AG20443 (cell line): ENCODE measurements at places on chromosomes 6 and 20.

- no peak for DNase-seq
Measured at GRCh38 chr6:111072801-111073360, 14.4 kb upstream of the SLC16A10 start.

DNA sequence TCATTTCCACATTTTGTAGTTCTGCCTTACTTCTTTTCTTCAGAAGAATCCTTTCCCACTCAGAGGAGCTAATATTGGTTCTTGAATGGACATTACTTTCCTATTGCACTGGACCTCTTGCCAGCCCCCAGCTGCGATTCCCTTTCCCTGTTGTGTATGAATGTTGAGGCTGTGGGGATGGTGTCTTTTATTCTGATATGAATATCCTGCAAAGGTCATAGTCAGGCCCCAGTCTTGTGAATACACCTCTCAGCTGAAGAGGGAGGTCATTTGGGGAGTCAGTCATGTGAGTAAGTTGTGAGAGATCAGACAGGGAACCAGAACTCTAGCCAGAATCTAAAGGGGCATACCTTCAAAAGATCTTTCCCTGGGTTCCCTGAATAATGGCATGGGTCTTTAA is 32.6 kb upstream of the OSTM1 start:
- DNase-seq = no peak

- DNase-seq = no peak
Measured at GRCh38 chr6:67897998-67898607, 737.0 kb upstream of the ADGRB3 start.

- no peak for DNase-seq
Measured at GRCh38 chr6:19849755-19850154, 12.6 kb downstream of the ID4 start.

DNA sequence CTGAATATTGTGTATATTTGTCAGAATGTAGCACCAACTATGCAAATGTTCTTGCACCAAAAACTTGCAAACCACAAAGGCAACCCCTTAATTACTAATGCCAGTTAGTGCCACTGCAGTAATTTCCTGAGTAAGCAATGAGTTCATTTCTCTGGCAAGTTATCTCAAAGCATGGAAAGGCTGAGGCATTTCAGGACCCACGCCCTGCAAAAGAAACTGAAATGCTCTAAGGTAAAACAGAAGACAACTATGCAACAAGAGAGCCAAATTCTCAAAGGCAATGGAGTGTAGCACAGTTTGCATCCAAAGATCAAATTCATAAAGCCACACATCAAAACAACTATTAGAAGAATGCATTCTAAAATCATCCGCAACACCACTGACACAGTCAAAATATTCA is 994.4 kb downstream of the EYS start:
- DNase-seq = no peak

DNA sequence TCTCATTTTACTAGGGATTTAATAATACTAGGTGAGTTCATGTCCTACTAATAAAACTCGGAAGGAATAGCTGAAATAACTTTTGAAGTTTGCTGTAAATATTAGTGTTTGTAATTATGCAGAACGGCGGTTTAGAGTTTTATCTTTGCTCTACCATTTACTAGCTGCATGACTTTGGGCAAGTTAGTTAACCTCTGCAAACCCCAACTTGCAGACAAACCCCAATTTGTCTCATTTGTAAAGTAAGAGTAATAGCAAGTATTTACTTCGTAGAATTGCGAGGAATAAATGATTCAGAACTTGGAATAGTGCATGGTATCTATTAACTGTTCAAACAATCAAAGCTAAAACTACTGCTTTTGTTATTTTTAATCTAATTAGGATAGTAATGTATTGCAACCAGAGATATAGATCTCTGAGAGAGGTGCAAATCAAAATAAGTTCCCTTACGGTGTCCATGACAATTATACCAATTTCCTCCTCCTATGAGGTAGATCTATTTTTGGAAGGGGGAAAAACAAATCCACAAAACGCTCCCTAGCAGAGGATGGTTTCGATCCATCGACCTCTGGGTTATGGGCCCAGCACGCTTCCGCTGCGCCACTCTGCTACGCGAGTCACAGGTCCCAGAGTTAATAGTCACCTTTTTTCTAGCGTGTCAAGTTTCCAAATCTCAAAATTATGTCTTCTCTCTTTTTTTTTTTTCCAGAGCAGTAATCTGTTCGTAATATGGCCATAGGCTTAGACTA is 35.1 kb upstream of the BTN3A2 start:
- DNase-seq = no peak

- no peak for DNase-seq
Measured at GRCh38 chr20:36700438-36700837, 45.5 kb downstream of the NDRG3 start.
